ENCODE measurements at places on chromosomes 5 and 9. TPM values are rescaled to one million over a fixed set of nuclear protein-coding genes. Genes with fewer than 3 reads are reported as not detected.

Gene TRPM6
- under 0.01 TPM for total RNA-seq

Gene MYMK
- total RNA-seq = not detected

Gene SLC34A3
- total RNA-seq = not detected

Gene FOXI1
- not detected for total RNA-seq

GRCh38 chr5:75551471-75551870 lies 39.8 kb downstream of the POLK start:
- DNase-seq = no peak
- peaks cover 26% of the 10 kb centered on the region for H3K36me3 ChIP-seq
- peaks cover 10% of the 10 kb centered on the region for H3K4me1 ChIP-seq
- H3K4me3 ChIP-seq = no peak overlapping the region
- H3K27me3 ChIP-seq = no peaks in the 10 kb centered on the region

DNA sequence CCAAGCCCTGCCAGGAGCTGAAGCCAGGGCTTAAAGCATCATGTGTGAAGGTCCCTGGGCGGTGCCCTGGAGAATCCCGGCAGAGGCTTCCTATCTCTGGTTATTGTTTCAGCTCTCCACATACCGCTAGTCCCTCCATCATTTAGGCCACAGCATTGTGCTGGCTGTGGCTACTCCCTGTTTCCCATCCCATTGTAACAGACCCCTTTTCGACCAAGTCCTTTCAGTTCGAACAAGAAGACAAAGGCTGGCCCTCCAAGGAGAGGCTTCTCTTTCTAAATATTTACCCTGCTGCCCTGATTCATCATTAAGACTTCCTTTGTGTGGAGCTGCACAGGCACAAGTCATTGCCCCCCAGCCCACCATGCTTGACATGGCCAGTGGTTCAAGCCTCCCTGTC lies 41.6 kb downstream of the NEUROG1 start:
- no peak for DNase-seq
- peak overlapping the region; percentile 62 for H3K27ac ChIP-seq
- H3K4me3 ChIP-seq = no peak overlapping the region

- no peak overlapping the region for H3K4me3 ChIP-seq
- no peaks in the 10 kb centered on the region for H3K4me1 ChIP-seq
- no peak for DNase-seq
- no peak overlapping the region for H3K27ac ChIP-seq
- no peaks in the 10 kb centered on the region for H3K36me3 ChIP-seq
- peaks cover 18% of the 10 kb centered on the region for H3K27me3 ChIP-seq
Measured at GRCh38 chr9:131781069-131781468, 41.2 kb upstream of the RAPGEF1 start.

GRCh38 chr5:53418409-53418808 lies 62.0 kb upstream of the FST start:
- H3K4me1 ChIP-seq = peaks cover 33% of the 10 kb centered on the region
- DNase-seq = no peak
- H3K36me3 ChIP-seq = no peaks in the 10 kb centered on the region
- H3K27ac ChIP-seq = peak overlapping the region; percentile 99

DNA sequence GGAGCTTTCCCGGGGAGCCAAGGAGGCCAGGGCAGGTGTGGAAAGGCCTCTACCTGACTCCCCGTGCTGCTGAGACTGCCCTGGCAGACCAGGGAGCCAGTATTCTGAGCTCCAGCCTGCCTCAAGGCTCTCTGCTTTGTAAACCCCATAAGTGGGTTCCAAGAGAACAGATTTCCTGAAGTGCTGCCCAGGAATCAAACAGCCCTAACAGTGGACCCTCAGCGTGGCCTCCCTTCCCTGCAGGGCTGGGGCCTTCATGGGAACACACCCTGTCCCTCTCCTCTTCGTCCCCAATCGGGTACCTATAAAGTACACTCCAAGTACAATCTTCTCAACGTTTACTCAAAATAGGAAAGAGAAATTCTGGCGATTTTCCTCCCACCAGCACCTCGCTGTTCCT lies 252.5 kb downstream of the FSTL4 start:
- H3K4me3 ChIP-seq = no peak overlapping the region
- no peaks in the 10 kb centered on the region for H3K36me3 ChIP-seq
- no peaks in the 10 kb centered on the region for H3K4me1 ChIP-seq
- H3K27ac ChIP-seq = no peak overlapping the region
- DNase-seq = no peak

DNA sequence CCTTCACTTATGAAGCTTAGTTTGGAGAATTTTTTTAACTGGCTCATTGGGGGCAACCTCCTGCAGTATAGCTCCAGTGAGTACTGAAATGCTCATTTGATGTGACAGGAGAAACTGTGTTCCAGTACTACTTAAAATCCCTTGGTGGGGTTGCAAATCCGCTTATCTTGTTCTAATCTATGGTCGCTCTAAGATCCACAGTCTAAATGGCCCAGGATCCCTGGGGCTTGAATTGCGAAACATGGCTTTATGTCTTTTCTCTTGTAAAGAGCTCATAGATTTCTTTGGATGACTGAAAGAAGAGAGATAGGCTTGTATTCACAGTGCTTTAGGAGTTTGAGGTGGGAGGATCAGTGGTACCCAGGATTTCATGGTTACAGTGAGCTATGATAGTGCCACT lies 52.7 kb downstream of the ADAMTSL1 start:
- no peaks in the 10 kb centered on the region for H3K27me3 ChIP-seq
- H3K4me1 ChIP-seq = no peaks in the 10 kb centered on the region
- DNase-seq = no peak
- H3K4me3 ChIP-seq = no peak overlapping the region
- H3K27ac ChIP-seq = no peak overlapping the region
